ENCODE measurements at places on chromosomes 2 and 18.

DNA sequence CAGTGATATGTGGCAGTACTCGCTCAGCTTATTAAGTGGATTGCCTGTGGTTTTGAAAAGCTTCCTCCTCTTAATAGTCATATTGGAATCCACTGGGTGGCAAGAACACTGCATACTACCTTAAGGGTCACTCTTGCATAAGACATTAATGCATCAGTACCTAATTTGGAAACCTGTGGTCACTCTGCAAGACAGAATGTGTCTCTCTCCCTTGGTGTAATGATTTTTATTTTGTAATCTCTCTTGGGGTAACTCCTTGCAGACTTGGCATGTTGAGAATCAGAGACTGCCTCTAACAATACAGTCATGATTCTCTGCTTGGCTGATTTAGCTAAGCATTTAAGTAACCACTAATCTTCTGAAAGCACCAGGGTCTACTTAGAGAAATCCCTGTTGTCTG is 33.0 kb upstream of the IER3IP1 start:
- no peak for DNase-seq

- DNase-seq = no peak
These were observed 41.4 kb upstream of the DTNB start for GRCh38 chr2:25714740-25715139.

DNA sequence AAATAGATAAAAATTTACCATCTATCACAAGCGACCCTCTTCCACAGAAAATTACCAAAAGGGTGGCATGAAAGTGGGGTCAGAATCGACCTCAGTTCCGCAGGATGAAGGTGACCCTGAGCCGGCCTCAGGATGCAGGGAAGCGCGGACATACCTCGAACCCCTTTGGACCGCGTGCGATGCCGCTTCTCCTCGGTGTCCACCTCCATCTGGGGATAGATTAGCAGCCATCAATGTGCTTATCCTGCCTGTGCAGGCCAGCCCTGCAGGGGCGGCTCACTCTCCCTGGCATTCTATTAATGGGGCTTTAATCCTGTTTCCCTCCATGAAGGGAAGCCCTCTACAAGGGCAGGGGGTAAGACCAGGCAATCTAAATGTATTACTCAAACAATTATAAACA is 235.3 kb upstream of the PXDN start:
- DNase-seq = no peak

DNA sequence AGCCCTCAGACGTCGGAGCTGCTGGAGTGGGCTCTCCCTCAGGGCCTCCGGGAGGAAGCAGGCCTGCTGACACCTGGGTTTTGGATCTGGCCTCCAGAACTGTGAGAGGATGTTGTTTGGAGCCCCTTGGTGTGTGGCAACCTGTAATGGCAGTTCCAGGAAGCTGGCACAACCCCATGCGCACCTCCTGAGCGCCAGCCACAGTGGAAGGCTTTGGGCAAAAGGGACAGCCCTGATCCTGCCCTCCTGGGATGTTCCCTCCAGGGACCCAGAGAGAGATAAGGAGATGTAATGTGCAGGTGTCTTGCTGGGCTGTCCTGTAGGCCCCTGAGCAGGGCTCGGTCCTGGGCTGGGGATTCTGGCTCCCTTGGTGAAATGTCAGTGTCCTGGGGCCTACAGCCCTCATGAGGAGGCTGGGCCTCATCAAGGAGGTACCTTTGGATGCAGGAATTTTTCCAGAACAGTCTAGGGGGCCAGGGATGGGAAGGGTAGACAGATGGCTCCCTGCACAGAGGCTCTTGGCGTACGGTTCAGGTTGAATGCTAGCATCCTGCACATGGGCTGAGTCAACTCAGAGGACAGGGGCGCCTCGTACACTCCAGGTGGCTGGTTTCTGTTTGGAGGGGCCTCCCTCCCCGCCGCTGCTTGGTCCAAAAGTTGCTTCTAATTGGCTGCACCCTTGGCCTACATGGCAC is 61.1 kb downstream of the ASB1 start:
- DNase-seq = no peak

DNA sequence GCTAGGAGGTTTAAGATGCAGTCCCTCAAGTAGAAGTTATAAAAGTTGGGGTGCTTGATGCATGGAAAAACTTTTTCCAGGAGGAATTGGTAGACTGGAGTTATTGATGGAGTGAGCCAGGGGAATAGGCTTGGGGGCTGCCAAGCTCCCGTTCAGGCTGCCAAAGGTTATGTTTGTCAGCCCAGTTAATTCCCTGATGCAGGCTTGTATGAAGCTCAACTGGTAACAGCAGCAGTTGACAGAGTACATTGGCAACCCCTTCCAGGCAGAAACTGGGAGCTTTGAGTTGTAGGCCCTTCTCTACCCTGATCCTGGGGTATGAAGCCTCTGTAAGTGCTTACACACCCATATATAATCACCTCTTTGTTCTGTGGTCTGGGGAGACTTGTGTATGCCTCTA is 16.2 kb downstream of the CCDC150 start:
- no peak for DNase-seq

- DNase-seq = no peak
These were observed 1329.8 kb downstream of the DSC3 start for GRCh38 chr18:29712785-29713184.

GRCh38 chr2:159759577-159759976 is 38.4 kb downstream of the CD302 start:
- DNase-seq = no peak

DNA sequence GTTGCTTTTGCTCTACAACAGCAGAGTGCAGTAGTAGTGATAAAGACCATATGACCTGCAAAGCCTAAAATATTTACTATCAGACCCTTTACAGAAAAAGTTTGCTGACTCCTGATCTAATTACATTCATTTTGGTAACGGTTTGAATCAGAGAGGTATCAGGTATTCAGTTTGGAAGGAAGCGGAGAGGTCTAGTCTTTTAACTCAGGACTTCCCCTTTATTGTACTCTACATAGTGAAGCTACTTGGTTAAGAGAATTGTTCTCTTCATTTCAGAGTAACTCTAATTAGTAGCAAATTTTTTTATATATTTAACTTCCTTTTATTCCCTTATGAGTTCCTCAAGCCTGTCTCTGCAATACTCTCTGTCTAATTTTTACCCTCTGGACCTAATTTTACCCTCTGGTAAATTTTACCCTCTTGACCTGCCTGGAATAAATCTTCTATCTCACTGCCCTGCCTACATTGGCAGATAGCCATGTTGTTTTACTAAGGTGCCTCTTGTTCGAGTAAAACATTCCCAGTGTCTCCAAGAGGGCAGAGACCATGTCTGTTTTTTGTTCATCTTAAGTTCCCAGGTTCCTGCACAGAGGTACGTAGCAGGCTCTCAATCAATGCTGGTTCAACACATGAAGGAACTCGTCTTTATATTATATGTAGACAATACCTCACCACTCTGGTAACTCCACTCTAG is 170.6 kb downstream of the DNAH6 start:
- no peak for DNase-seq

DNA sequence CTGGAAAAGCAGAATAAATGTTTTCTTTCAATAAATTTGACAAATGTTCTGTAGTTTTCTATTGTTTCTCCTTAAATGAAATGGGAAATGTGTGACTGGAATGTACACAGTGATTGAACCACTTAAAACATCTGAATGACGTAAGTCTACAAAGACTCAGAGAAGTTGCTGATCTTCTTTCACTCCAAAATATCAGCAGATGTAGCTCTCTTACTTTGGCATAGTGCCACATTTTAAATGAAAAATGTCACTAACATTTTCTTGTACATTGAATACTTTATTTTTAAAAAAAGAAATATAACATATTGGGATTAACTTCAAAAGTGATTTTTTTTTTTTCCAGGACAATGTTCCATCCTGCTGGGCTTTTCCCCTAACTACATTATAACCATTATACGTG is 565.6 kb downstream of the TMEM182 start:
- no peak for DNase-seq

DNA sequence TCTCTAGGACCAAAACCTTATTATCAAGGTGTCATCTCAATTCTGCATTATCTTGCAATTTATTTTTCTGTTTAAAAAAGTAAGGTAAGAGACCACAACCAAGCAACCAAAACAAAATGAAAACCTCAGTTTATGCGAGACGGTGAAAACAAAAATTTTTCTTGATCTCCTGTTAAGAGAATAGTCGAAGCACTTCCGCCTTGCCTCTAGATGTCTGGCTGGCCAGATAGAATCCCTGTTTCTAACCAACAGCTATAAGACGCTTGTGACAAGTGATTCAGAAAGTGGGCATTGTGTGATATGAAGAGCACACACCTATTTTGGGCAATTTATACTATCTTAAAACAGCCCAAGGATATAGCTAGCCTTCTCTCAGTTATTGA is 51.2 kb downstream of the MGAT5 start:
- no peak for DNase-seq

- no peak for DNase-seq
These were observed 158.0 kb upstream of the TWIST2 start for GRCh38 chr2:238689871-238690389.

- DNase-seq = no peak
These were observed 46.5 kb downstream of the PLEK start for GRCh38 chr2:68411397-68412126.

DNA sequence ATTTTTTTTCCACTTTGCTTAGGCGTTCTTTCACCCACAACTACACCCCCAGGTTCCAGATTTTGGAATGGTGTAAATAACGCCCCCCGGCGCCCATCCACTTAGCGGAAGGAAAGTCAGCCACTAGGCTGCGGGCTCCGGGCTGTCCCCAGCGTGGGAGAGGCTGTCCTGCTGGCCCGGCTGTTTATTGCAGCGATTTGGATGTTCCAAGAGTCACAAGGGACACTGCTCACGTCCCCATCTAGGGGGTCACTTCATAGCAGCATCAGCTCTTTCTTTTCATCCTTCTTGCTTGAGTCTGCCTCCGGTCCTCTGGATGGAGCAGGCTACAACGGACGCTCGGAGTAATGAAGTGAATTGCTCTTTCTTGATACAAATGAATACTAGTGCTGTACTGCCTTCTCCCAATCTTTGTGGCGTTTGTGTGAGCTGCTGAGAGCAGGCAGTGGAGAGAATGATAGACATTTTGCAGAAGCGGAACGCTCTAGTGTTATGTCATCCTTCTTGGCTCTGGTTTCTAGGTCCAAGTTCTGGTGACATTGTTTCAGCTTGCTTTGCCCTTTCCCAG is 50.7 kb upstream of the PAIP2B start:
- DNase-seq = peak; percentile 55

DNA sequence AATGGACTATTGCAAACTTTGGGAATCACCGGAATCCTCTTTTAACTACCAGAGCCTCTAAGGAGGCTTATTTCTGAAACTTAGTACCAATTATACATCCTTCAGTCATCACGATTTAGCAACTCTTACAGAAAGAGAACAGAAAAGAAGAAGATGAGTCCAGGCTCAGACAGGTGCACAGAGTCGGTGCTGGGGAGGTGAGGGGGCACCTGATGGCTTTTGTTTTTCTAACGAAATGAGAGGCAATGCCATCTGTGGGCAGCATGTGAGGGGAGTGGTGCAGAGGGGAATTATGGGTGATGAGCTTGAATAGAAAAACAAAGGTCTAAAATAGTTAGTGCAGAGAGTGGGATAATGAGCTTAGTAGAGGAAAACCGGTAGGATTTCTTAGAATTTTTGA is 522.6 kb downstream of the CMPK2 start:
- DNase-seq = no peak

- DNase-seq = no peak
These were observed 22.8 kb downstream of the ZSCAN30 start for GRCh38 chr18:35267161-35267651.

- no peak for DNase-seq
These were observed 11.0 kb upstream of the CATIP start for GRCh38 chr2:218345491-218346236.

GRCh38 chr2:147456779-147457178 is 388.1 kb upstream of the ACVR2A start:
- DNase-seq = no peak

GRCh38 chr18:49884465-49884864 is 71.1 kb upstream of the ACAA2 start:
- DNase-seq = no peak

DNA sequence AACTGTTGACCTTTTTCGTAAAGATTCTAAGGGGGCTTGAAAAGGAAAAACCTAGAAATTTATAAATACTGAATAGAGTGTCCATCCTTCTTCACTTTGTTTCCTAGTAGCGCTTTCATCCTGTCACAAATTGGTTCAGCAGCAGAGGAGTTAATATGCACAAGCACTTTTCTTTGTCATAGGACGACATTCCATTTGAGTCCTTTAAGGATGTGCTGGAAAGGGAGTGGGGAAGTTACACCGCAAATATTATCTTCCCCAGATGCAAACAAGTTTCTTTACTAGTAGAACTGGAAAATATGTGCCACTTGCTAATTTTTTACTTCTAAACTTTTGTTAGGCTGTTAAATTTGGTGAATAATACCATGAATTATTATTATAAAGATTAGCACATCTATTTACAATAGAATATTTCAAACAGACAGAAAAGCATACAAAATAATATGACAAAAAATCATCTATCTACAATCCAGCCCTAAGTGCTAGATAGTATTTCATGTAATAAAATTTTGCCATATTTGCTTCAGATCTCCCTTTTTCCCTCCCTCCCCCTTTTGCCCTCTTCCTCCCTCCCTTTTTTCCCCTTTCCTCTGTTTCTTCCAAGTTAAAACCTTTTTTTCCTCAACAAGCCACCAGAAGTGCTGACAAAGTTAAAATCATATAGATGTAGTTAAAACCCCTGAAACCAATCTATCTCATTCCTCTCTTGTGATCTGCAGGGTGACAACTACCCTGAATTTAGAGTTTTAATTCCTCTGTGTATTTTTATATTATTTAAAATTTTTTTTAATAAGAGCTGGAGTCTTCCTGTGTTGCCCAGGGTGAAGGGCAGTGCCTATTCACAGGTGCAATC is 50.5 kb upstream of the MAP4K3 start:
- DNase-seq = no peak

DNA sequence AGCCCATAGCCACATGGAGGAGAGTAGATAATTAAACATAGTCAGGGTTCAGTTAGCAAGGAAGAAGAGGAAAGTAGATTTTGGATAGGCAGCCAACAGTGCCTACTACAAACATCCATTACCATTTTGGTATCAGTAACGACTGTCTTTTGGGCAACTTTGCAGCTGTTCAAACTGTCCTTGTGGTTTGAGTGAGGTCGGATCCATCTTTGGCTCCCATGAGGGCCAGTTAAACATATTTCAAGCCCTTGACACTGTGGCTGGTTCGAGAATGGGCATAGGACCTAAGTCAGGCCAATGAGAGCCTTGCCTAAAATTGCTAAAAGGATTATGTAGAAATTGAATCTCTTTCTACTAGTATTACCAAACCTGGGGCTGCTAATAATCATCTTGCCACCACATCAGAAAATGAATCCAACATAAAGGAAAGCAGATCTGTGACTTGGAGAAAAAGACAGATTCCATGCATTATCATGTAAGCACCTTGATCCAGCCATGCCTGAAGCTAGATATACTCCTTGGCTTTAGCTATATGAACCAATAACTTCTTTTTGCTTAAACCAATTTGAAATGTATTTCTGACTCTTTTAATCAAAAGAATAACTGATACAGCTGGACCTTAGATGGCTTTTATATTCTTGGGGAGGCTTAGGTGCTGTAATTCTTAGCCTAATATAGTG is 75.0 kb upstream of the STAM2 start:
- DNase-seq = no peak

DNA sequence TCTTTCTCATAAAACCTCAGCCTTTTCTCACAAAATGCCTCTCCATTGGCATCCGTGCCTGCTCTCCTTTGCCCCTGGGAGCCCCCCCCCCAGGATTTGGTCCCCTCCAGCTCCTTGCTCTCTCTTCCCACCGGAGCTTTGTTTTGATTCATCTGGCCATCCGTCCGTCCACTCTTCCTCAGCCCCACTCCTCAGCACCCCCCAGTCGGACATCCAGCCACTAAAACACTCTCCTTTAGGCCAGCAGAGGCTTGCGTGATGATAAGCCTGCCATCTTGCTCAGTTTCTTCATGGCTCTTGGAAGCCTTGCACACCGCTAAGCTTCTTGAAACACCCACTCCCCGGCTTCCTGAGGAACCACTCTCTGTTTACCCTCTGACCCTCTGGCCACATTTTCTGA is 31.5 kb upstream of the GNAL start:
- DNase-seq = no peak
